HS-5 (cell line): ENCODE measurements at places on chromosomes 5 and 9.

DNA sequence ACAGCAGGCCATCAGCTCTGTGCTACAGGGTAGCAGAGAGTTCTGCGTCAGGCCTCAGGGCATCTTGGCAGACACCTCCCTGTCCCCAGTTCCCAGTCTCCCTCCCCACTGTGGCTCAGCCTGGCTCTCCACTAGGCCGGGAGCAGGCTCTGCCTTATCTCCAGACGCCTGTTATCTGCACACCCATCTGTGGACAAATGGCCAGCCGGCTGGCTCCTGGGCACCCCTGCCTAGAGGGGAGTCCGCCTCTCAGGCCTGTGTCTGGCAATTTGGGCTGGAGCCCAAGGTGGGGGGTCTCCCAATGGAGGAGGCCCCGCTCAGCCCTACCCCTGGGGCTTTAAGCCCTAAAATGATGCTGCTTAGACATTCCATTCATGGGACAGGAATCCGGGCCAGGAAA is 39.2 kb upstream of the HAND1 start:
- DNase-seq, result no peak

DNA sequence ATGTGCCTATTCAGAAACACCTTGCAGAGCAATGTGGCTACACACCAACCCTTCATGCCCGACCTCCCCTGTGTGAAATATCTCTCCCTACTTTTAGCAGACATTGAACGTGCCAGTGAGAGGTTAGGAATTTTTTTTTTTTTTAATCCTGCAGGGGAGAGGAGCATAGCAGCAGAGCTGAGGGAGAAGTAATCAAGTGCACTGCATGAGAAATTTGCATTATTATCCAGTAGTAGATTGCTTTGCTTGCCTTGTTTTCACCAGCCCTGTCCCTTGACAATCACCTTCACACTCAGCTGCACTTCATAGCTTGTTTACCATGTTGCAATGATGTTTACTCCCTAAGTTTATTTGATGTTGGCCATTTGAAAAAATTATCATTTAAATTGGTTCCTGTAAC is 489.6 kb upstream of the ZNF608 start:
- DNase-seq, result no peak

- no peak for DNase-seq
These were observed 5.9 kb upstream of the QRFP start for GRCh38 chr9:130902204-130903185.

- DNase-seq, result no peak
These were observed 2.8 kb downstream of the SUSD3 start for GRCh38 chr9:93061260-93061751.
